ENCODE measurements at places on chromosomes 5 and 9. TPM values are rescaled to one million over a fixed set of nuclear protein-coding genes. Genes with fewer than 3 reads are reported as not detected.
A peak's percentile ranks its signal among the peaks of the same experiment; 100 is the strongest.

- peak; percentile 66 for DNase-seq
Measured at GRCh38 chr5:139446956-139447779, 7.8 kb upstream of the DNAJC18 start.

- no peak for DNase-seq
Measured at GRCh38 chr5:28499766-28500290, 1461.4 kb upstream of the CDH9 start.

The HSPA9 gene
- 208 TPM for total RNA-seq

The TGFBI gene
- total RNA-seq: 0.42 TPM
